Psoas muscle (tissue), 8 donors: ENCODE measurements at places on chromosomes 2 and 18. TPM values are rescaled to one million over a fixed set of nuclear protein-coding genes. Genes with fewer than 3 reads are reported as not detected.

The SMYD1 gene
- 240 TPM for total RNA-seq

- no peak for DNase-seq
Measured at GRCh38 chr2:11621410-11621809, 48.6 kb downstream of the NTSR2 start.

GRCh38 chr2:3814706-3815245 lies 111.4 kb downstream of the DCDC2C start:
- no peak for DNase-seq

The BIRC6 gene
- total RNA-seq: 46.8 TPM

DNA sequence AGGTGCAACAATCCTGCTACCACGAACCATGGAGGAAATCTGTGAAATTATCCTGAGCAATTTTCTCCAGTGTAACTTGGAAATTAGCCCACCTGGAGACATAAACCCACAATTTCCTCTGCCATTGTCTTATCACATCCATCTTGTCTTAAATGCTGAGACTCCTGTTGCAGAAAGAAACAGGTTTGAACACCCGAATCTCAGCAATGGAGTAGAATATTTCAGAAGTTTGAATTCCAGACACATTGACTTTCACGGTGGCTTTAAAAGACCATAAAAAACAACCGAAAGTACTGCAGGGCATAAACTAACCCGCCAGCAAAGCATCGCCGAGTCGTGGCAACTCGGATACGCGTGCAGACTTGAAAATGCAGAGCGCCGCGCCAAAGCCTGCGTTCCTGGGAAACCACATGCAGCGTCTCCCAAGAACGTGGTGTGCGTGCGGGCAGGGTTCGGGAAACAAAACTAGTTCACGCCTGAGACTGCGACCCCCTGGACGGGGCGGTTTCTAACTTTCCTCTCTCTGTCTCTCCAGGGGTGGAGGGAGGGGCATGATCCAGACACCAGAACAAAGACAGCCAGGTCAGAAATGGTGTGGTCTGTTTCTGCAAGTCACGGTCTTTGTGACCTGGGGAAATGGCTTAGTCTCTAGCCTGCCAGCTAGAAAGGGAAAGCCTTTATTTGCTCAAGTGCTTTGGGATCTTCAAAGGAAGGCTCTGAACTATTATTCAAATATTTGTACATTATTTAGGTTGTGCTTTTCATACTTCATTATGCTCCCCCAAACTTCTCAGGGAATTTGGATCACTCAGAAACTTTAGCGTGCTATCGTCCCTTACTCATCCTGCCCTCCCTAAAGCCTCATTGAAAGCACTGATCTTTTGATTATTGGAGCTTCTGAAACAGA lies 26.9 kb upstream of the KCTD1 start:
- peak; percentile 61 for DNase-seq

GRCh38 chr2:200681697-200682096 lies 95.9 kb downstream of the AOX1 start:
- DNase-seq: no peak

- DNase-seq: no peak
Measured at GRCh38 chr2:6934758-6935651, 17.8 kb downstream of the RNF144A start.

- DNase-seq: peak; percentile 80
Measured at GRCh38 chr18:79167526-79168190, 98.5 kb downstream of the ATP9B start.

GRCh38 chr2:129059476-129059875 lies 740.8 kb upstream of the HS6ST1 start:
- no peak for DNase-seq

GRCh38 chr2:173326806-173327205 lies 27.9 kb upstream of the CDCA7 start:
- DNase-seq: no peak

GRCh38 chr2:178119179-178119922 lies 7.1 kb downstream of the RBM45 start:
- DNase-seq: no peak

DNA sequence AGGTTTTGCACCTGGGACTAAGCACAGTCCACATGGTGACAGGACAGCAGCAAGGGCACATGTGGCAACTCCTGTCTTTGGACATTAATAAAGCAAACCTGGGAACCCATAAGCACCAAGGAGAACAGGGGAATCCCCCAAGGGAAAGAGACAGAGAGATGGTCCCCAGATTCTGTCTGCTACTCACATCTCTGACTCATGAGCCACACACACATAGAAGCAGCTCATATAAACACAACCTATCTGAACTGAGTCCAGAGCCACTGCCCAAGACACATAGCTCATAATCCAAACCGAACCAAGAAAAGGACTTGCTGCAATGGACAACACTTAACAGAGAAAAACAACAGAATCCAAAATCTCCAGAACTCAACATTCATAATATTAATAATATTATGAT lies 82.5 kb downstream of the OSBPL1A start:
- DNase-seq: no peak

DNA sequence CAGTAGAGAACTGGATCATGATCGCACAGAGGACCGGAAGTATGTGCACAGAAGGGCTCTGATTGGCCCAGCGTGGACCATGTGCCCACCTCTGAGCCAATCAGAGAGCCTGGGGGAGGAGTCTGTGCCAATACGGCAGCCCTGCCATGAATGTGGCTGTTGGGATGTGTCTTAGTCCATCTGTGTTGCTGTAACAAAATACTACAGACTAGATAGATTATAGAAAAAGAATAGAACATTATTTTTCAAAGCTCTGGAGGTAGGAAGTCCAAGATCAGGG lies 132.0 kb downstream of the NDUFA10 start:
- no peak for DNase-seq

The CPLX4 gene
- total RNA-seq: not detected

DNA sequence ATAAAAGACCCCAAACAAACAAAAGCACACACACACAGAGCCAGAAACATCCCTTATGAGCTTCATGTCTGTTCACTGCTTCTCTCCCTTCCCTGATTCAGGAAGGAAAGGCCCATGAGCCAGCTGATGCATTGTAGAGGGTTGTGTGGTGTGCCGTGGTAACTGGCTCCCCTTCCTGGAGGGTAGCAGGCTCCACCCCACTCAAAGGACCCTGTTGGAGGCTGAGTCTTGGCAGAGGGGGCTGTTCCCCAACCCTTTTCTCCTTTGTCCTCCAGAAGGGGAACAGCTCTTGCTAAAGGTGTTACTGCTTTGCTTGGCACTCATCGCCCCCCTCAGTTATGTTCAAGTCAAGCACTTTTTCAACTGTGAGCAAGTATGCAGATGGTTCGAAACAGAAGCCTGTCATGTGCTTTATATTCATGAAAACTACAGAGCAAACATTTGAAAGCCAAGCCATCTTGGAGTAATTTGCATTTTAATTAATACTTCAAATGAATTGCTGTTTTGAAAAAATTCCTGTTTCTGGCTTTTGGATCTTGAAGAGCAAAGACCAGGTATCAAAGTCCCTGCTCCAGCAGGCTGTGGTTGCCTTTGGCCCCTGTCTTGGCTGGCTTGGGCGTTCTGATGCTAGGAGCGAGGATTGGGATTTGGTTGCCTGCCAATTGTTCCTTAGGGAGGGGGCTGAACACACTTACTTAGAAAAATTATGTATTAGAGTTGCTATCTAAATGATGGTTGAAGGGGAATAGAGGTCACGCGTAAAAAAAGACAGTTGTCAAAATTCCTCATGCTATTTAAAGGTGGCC lies 267.8 kb downstream of the TSN start:
- no peak for DNase-seq

GRCh38 chr2:214630402-214631045 lies 179.0 kb downstream of the BARD1 start:
- no peak for DNase-seq

DNA sequence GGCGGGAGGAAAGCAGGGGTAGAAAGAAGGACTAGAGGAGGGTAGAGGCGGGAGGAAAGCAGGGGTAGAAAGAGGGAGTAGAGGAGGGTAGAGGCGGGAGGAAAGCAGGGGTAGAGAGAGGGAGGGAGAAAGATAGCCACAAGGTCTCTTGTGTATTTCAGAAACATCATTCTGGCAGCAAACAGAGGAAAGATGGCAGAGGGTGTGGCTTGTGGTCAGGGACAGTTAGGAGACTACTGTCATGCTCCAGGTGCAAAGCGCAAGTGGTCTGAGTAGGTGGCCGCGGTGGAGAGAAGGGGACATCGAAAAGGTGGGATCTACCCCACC lies 82.4 kb upstream of the TAF1B start:
- no peak for DNase-seq

The HOXD12 gene
- total RNA-seq: not detected

The ILKAP gene
- total RNA-seq: 43.8 TPM

- no peak for DNase-seq
Measured at GRCh38 chr18:38243291-38243690, 677.7 kb upstream of the CELF4 start.

The SIX2 gene
- total RNA-seq: 31.4 TPM

The NCKAP5 gene
- 1.2 TPM for total RNA-seq

DNA sequence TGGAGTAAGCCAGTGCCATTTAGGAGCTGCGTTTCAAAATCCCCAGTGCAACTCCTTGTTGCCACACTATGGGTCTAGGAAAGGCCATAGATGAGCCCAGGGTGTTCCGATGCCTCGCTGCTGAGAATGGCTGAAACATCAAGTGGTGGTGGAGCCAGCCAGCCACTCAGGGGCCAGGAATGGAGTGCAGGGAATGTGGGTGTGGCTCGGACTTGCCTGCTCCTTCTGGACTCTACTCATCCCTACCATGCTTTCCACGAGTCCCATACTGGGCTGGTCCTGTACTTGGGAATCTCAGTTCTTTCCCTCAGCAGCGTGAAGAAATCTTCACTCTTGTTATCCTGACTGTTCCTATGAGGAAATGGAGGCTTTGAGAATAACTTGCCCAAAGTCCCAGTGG lies 143.5 kb downstream of the INSIG2 start:
- no peak for DNase-seq

GRCh38 chr18:25329783-25330182 lies 22.2 kb downstream of the ZNF521 start:
- DNase-seq: no peak

GRCh38 chr2:74261204-74261864 lies 62.9 kb downstream of the MTHFD2 start:
- DNase-seq: no peak

GRCh38 chr18:23502516-23503037 lies 734 bp upstream of the RMC1 start:
- no peak for DNase-seq

GRCh38 chr2:105486762-105487141 lies 87.9 kb upstream of the FHL2 start:
- DNase-seq: no peak

The MLPH gene
- total RNA-seq: 0.91 TPM

DNA sequence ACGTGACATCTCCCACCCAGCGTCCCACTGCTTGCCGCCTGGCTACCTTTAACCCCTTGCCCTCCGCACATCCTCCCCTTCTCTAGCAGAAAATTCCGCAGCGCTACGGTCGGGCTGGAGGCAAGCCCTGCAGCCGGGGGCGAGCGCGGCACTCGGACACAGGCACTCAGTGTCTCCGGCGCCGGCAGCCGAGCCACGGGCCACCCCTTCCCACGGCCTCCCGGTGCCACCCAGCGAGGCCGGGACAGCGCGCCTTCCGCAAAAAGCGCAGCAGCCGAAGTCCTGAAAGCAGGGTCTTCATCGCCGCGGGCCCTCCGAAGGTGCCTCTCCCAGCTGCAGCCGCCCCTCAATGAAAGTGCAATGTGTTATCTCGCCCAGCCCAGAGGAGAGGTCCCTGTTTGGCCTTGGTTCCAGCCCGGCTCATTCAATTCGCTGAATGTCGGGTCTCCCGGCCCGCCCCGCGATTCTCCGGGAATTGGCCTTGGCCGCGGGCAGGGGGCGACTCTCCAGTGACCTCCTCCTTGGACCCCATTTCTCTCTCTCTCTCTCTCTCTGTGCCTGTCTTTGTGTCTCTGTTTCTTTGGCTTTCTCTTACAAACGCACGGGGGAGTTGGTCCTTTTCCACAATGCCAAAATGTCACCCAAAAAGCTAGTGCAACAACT lies 1.1 kb downstream of the DLGAP1 start:
- DNase-seq: peak; percentile 10

DNA sequence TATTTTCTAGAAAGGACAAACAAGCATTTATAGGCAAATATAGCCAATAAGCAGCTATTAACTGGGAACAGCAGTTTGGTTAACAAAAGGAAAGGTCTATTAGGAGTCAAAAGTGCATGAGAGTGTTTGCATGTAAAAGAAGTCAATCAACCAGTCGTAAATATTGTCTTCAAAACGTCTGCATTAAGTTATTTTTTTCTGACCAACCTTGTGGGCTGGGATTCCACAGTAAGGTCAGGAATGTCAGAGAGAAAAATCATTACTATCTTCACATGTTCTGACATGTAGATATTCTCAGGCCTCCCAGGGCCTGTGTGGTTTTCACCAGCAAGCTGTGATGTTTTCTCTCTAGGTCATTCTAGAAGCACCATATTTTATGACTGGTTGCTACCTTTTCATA lies 922.5 kb downstream of the SUCLG1 start:
- DNase-seq: no peak

The CBLN2 gene
- total RNA-seq: not detected

DNA sequence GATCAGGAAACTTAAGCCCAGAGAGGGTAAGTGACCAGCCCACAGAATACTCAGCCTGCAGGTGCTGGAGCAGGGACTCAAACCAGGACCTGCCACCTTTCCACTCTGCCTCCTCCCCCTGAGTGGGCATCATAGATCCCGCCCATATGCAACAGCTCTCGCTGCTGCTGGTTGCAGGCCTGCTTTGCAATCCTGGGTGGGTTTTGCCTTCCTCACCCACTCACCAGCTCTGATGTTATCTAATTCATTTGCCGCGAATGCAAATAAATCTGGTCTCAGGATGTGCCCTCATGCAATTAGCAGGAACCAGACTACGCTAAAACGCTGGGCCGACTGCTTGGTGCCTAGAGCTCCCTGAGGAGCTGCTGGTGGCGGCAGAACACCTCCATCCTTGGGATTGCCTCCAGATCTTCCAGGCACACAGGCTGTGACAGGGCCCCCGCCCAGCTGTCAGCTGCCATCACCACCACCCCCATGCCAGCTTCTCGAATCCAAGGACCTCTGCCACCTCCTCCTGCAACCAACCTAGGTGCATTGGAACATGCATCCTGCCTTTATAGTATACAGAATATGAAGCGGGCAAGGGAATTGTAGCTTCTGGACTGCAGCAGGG lies 28.8 kb downstream of the CNGA3 start:
- no peak for DNase-seq

- no peak for DNase-seq
Measured at GRCh38 chr2:109369671-109370191, 240.7 kb downstream of the SH3RF3 start.

DNA sequence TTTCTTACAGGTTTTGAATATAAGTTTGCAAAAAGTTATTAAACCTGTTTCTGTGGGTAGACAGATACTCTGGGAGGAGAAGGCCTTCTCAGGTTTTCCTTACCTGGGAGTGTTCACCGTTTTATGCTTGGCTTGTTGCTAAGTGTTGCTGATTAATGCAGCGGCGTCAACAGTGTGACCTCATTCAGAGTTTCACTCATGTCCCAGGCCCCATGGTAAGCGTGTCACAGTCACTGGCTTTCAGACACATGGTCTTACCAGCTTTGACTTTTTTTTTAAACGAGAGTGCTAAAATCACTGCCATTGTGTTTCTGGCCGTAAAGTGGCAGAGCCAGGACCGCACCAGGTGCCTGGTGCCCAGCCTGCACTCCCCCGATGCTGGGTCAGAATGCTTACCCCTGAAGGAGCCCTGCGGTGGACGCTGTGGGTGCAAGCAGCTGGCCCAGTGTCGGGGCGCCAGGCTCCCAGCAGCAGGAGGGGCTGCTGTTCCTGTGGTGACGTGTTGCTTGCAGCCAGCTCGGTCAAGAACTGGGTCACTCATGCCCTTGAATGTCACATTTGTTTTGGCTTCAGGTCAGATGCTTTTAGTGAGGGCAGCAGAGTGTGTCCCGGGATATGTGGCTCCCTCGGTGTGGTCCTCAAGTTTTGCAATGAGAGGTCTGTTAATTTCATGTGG lies 3.5 kb downstream of the CAPN10 start:
- peak; percentile 7 for DNase-seq

The BCL11A gene
- total RNA-seq: 0.66 TPM

The FAM237A gene
- total RNA-seq: not detected
